ENCODE measurements at places on chromosomes 4 and X.

DNA sequence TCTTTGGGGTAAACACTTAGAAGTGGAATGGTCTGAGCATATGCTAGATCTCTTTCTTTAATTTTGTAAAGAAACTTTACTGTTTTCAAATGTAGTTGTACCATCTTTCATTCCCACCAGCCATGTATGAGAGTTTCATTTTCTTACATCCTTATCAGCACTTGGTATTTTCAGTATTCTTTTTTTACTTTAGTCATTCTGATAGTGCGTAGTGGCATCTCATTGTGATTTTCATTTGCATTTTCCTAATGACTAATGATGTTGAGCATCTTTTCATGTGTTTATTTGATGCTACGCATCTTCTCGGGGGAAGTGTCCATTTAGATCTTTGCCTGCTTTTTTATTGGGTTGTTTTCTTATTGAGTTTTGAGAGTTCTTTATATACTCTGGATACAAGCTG lies 71.3 kb upstream of the PRPS1 start:
- DNase-seq, result no peak

GRCh38 chr4:155208258-155209054 lies at the start of gene NPY2R:
Gene NPY2R (plus strand): TSS chr4:155208636. CDS start chr4:155213940, 5,304 bp downstream.
- peak; percentile 83 for DNase-seq

DNA sequence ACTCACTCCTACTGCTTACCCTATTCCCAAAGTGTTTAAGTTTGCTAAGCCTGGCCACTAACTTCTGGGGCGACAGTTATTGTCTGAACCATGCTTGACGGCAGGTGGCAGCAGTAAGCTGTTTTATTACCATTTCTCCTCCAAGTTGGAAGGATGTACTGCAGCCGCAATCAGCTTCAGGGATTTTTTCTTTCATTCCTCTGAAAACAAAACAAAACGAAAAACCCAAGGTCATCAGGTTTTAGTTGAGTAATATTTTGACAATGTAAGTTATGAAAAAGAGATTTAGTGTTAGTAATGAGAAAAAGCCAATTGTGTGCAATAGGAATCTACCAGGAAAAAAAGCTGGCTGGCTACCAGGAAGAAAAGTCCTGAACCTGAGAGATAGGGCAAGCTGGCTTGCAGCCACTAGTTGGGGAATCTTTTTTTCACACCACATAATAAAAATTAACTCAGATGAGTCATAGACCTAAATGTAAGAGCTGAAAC lies 13.2 kb upstream of the RAB9B start:
- peak; percentile 62 for DNase-seq

DNA sequence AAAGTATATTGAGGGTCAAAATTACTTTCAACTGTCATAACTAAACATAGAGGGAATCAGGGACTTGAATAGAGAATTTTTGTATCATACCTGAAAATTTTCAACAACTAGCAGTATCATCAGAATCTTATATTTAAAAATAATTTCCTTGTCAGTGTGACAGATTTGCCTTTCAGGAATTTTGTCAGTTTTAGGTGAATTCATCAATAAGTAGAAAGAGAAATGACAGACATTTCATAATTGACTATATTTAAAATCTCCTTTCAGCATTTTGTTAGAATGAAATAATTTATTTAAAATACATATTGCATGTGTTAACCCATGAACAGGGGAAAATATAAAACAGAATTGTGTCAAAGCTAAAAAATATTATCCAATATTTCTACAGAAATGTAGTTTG lies 8.6 kb upstream of the PDCL2 start:
- no peak for DNase-seq

GRCh38 chr4:23166919-23167318 lies 474.2 kb downstream of the GBA3 start:
- DNase-seq, result no peak

DNA sequence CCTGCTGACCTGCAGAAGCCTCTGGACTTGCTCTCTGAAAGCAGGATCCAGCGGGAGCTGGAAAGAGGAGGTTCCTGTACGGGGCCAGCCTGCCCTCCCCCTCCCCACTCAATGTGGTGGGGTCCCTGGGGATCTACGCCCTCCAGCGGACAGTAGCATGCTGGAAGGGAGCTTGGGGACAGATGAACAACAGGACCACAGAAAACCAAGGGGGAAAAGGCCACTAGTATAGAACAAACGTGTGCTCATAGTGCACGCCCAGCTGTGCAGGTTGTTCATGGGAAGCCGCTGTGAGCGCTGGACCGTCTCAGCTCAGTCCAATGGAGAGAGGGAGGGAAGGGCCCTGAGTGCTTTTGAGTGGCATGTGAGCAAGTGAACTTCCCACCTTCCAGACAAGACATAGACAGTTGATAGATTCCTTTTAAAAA lies 15.8 kb downstream of the HMX1 start:
- peak; percentile 75 for DNase-seq

GRCh38 chr4:72876946-72877345 lies 192.6 kb downstream of the COX18 start:
- no peak for DNase-seq

DNA sequence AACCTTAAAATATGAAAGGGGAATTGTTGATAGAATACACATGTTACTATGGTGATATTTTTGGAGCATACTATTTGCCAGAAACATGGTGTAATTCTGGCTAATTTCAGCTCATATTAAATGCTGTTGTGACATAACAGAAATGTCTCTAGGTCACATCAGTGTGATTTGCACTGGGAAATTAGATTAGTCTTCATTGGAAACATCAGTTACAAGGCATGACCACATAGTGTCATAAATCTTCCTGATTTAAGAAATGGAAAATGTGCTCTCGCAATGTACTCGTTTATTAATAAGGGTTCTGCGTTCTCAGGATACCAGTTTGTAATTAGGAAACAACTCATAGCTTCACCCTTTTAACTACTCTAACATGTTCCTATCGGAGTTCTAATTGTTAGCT lies 72.9 kb upstream of the GYPA start:
- no peak for DNase-seq

- DNase-seq, result no peak
These were observed 59.3 kb upstream of the GPC4 start for GRCh38 chrX:133474574-133474973.

- no peak for DNase-seq
These were observed 4.6 kb downstream of the DUSP9 start for GRCh38 chrX:153651540-153652079.

GRCh38 chr4:75831856-75832405 lies 70.3 kb downstream of the PPEF2 start:
- no peak for DNase-seq

- DNase-seq, result no peak
These were observed 13.8 kb downstream of the PNMA6E start for GRCh38 chrX:153387345-153387744.

All from H1 (cell line).